ENCODE measurements at places on chromosomes 12 and 14.

DNA sequence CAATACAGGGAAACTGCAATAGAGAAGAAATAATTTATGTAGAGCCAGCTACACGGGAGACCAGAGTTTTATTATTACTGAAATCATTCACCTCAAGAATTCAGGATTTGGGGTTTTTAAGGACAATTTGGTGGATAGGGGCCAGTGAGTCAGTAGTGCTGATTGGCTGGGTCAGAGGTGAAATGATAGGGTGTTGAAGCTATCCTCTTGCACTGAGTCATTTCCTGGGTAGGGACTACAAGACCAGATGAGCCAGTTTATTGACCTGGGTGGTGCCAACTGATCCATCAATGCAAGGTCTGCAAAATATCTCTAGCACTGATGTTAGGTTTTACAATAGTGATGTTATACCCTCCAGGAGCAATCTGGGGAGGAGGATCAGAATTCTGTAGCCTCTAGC lies 486.3 kb downstream of the LRIG3 start:
- DNase-seq = no peak

DNA sequence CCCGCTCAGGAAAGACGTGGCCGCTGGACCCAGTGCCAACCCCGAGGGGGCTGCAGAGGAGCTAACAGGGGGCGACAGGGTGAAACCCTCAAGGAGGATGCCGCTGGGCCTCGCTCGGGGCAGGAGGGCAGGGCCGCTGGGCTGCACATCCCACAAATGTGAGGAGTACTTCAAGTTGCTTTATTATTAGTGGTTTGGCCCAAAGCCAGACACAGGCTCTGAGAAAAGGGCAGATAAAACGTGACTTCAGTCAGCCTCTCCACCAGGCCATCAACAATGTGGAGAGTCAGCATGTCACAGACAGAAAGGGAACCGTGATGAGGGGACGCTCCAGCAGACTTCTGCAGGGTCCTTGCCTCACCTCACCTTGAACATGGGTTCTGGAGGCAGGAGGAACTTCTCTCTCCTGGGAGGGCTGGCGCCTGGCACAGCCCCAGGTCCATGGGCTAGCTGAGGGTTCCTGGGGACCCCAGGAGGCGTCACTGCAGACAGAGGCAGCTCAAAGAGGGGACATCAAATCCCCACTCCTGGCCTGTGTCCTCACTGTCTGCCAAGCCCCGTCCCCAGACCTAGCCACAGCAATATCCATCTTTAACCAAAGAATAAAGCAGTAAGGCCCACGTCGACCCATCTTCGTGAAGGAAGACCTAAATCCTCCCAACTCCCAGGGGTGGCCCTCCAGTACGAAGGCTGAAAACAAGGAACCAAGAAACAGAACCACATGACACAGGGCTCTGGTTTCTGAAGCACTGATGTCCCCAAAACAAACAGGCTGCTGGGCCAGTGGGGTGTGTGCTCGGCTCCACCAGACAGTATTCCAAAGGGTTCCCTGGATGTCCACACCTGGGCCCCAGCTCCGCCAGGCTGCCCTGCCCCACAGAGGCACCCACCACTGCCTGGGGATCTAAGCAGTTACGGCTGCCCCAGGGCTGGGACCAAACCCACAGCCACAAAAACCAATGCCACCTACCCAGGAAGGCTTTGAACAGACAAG lies 35.1 kb downstream of the CCDC85C start:
- DNase-seq = no peak

DNA sequence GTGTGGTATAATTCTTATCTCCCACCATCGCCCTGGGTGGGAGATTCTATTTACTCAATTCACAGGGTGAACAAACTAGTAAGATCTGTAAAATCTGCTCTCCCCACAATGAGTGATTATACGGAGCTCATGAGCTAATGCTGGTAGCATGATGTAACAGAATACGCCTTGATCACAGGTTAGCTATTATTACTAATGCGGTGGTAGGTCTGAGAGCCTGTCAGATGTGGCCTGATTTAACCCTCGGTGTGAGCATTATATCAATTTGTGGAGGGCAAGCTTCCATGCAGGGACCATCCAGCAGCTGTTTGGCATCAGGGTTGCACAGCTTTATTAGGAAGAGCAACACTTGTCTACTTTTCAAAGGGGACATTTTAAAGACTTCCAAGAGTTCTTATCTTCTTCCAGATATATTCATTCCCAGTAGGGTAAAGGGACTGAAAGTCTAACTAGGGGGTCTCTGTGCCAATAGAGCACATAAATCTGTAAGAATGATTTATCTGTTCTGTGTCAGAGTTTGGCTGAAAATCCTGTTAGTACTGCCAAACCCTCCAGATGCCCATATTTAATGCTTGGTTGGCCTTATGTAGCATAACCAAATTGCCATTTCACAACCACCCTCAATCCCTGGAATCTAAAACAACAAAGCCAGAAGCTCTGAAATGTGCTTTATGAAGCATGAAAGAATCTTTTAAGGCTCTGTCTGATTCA lies 18.7 kb downstream of the TSHR start:
- DNase-seq = no peak

DNA sequence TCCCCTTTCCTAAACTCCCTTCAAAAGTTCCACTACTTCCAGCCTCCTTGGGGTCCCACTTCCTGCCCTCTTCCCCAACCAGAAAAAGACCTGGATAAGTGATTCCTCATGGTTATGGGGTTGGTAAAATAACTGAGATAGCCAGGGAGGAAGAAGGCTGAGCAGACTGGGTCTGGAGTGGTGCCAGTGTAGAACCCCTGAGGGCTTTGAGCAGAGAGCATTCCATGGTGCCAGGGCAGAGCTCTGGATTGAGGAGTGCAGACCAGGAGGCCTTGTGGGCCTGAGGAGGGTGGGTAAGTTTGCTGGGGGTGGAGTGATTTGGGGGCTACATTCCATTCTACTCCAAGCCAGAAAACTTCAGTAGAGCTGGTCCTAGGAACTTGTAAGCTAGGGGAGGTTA lies 9.5 kb upstream of the CISTR start:
- DNase-seq = no peak

DNA sequence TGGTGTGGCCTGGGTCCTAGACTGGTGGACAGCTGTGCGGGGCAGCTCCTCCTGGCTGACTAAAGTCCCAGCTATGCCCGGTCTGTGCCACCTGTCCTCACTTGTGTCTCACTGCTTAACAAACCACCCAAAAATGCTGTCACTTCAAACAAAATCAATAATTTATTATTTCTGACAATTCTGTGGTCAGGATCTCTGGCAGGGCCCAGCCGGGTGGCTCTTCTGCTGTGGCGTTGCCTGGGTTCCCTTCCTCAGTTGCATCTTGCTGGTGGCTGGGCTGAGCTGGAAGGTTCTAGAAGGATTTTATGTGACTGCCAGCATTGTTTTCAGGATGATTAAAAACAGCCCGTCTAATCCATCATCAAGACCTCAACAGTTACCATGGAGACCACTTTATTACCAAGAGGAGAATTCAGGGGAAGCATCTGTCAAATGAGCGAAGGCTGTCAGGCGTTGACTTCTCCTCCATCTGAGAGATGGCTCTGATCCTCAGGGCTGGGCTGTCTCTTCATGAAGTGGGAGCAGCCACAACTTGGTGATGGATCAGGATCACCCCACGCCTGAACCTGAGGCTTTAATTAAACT lies 280.6 kb upstream of the SFSWAP start:
- peak; percentile 29 for DNase-seq

GRCh38 chr12:47734725-47735480 lies 9.6 kb upstream of the ENDOU start:
- no peak for DNase-seq

GRCh38 chr12:93203361-93203760 lies 174.4 kb upstream of the NUDT4 start:
- DNase-seq = no peak

DNA sequence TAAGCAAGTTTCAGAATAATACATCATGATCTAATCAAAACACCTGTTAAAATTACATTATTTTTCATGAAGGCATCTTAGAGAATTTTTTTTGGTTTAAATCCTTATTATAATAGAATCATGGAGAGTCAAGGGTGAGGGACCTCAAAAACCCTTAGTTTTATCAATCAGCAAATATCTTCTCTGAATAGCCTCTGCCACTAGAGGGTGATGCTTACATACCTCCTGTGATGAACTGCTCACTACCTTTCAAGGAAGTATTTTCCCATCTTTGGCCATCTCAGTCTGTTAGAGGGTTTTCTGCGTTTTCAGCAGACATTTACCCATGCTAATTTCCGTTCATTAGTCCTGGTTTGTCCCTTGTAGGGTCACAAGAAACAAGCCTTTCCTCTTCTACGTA lies 200.2 kb downstream of the TRHDE start:
- DNase-seq = no peak

GRCh38 chr12:43336962-43337555 lies 214.9 kb downstream of the ADAMTS20 start:
- DNase-seq = no peak

DNA sequence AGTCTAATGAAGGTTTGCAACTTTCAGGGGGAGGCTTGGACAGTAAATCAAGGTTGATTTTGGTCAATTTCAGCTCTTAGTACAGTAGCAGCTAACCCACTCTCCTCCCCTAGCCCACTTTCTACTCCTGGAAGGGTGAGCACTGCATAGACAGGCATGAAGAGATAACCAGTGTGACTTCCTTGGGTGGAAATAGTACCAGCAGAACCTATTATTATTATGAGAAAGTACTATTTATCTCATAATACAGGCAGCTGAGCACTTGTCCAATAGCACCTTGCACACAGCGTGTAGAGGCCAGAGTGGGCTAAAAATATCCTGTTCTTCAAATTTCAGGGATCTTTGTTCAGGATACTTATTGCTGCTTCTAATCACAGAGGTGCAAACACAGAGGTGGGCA lies 96.2 kb upstream of the FKBP4 start:
- no peak for DNase-seq

GRCh38 chr14:90700933-90701776 lies 115.1 kb downstream of the TTC7B start:
- DNase-seq = no peak

GRCh38 chr14:82935691-82936090 lies 1402.0 kb upstream of the SEL1L start:
- no peak for DNase-seq

DNA sequence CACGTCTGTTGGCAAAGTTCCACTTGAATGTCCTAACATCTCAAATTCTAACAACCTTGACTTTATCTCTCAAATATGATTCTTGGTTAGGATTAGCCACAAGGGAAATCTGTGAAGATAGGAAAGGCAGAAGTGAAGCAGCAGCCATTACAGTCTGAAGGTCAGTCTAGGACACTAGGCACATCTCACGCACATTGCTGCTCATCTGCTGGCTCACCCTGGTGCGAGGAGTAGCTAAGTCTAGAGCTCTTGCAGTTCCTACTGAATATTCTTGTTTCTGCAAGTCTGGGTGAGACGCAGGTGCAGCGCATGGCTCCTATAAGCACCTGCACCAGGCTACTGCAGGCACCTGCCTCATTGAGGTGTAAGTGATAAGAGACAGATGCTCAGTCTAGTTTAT lies 6.4 kb upstream of the SLC25A3 start:
- DNase-seq = no peak
